Activated CD8-positive, alpha-beta T cell treated with anti-CD3 and anti-CD28 coated beads for 36 hours (primary cell): ENCODE measurements at places on chromosomes 13 and 19. TPM values are rescaled to one million over a fixed set of nuclear protein-coding genes. Genes with fewer than 3 reads are reported as not detected.
A peak's percentile ranks its signal among the peaks of the same experiment; 100 is the strongest.

- H3K36me3 ChIP-seq = peaks cover 55% of the 10 kb centered on the region
- H3K4me1 ChIP-seq = peaks cover 55% of the 10 kb centered on the region
- no peaks in the 10 kb centered on the region for H3K27me3 ChIP-seq
- H3K4me3 ChIP-seq = peak overlapping the region; percentile 92
- DNase-seq = peak; percentile 55
Measured at GRCh38 chr19:11091703-11092153, 2.5 kb downstream of the LDLR start.

- H3K4me3 ChIP-seq = peak overlapping the region; percentile 28
- no peaks in the 10 kb centered on the region for H3K27me3 ChIP-seq
- peak; percentile 87 for DNase-seq
- H3K4me1 ChIP-seq = peaks cover 22% of the 10 kb centered on the region
- peak overlapping the region; percentile 82 for H3K27ac ChIP-seq
Measured at GRCh38 chr13:110726726-110727125, 13.2 kb downstream of the ING1 start.

- peak overlapping the region; percentile 76 for H3K27ac ChIP-seq
- no peaks in the 10 kb centered on the region for H3K27me3 ChIP-seq
- DNase-seq = no peak
- H3K36me3 ChIP-seq = peaks cover 18% of the 10 kb centered on the region
Measured at GRCh38 chr13:114045113-114045735, 71.3 kb upstream of the C13orf46 start.

GRCh38 chr13:53126841-53127245, 98.2 kb downstream of the OLFM4 start:
- no peak overlapping the region for H3K27ac ChIP-seq
- no peak for DNase-seq
- H3K4me1 ChIP-seq = no peaks in the 10 kb centered on the region
- H3K27me3 ChIP-seq = no peaks in the 10 kb centered on the region
- H3K4me3 ChIP-seq = no peak overlapping the region

ZIC2 gene
- not detected for total RNA-seq

- no peaks in the 10 kb centered on the region for H3K4me1 ChIP-seq
- H3K4me3 ChIP-seq = no peak overlapping the region
- no peak overlapping the region for H3K27ac ChIP-seq
Measured at GRCh38 chr19:39643591-39643990, 12.1 kb upstream of the LGALS16 start.

DNA sequence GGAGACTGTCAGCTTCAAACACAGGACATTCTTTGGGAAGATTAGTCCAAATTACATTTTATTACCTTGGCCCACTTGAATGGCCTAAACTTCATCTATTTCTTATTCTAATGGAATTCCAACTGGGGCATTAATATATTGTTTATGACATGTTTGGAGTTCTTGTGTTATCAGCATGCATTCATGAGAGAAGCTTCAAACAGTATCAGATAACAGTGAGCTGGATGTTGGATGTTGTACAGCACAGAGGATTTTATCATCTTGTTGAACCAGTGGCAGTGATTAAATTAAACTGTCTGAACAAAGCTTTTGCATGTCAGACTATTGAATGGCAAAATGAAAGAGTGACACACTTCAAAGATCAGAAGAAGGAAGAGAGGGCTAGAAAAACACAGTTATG, 50.0 kb downstream of the MZT1 start:
- no peak for DNase-seq
- peaks cover 1% of the 10 kb centered on the region for H3K27me3 ChIP-seq
- H3K36me3 ChIP-seq = no peaks in the 10 kb centered on the region
- no peak overlapping the region for H3K4me3 ChIP-seq
- H3K4me1 ChIP-seq = no peaks in the 10 kb centered on the region
- H3K27ac ChIP-seq = no peak overlapping the region

- no peaks in the 10 kb centered on the region for H3K36me3 ChIP-seq
- H3K27me3 ChIP-seq = no peaks in the 10 kb centered on the region
- no peak overlapping the region for H3K27ac ChIP-seq
- H3K4me3 ChIP-seq = no peak overlapping the region
- no peak for DNase-seq
- no peaks in the 10 kb centered on the region for H3K4me1 ChIP-seq
Measured at GRCh38 chr13:60837806-60838205, 440.8 kb downstream of the TDRD3 start.

- H3K27ac ChIP-seq = no peak overlapping the region
- no peak for DNase-seq
- H3K4me1 ChIP-seq = no peaks in the 10 kb centered on the region
- no peaks in the 10 kb centered on the region for H3K36me3 ChIP-seq
- no peak overlapping the region for H3K4me3 ChIP-seq
Measured at GRCh38 chr13:100274942-100275506, 186.1 kb downstream of the PCCA start.

- no peaks in the 10 kb centered on the region for H3K36me3 ChIP-seq
- peaks cover 1% of the 10 kb centered on the region for H3K4me1 ChIP-seq
- peaks cover 4% of the 10 kb centered on the region for H3K27me3 ChIP-seq
Measured at GRCh38 chr13:38340624-38341023, 9.0 kb upstream of the UFM1 start.

GRCh38 chr19:9673912-9674662, 813 bp downstream of the ZNF562 start:
- peaks cover 35% of the 10 kb centered on the region for H3K4me1 ChIP-seq
- H3K36me3 ChIP-seq = peaks cover 58% of the 10 kb centered on the region
- H3K4me3 ChIP-seq = peak overlapping the region; percentile 98
- peak; percentile 66 for DNase-seq
- no peaks in the 10 kb centered on the region for H3K27me3 ChIP-seq
- peak overlapping the region; percentile 100 for H3K27ac ChIP-seq

- DNase-seq = peak; percentile 36
- no peak overlapping the region for H3K4me3 ChIP-seq
- H3K36me3 ChIP-seq = peaks cover 20% of the 10 kb centered on the region
- H3K27ac ChIP-seq = no peak overlapping the region
- no peaks in the 10 kb centered on the region for H3K27me3 ChIP-seq
- H3K4me1 ChIP-seq = peaks cover 11% of the 10 kb centered on the region
Measured at GRCh38 chr13:112510987-112511685, 76.8 kb downstream of the TUBGCP3 start.
